ENCODE measurements at places on chromosomes 4 and X.

DNA sequence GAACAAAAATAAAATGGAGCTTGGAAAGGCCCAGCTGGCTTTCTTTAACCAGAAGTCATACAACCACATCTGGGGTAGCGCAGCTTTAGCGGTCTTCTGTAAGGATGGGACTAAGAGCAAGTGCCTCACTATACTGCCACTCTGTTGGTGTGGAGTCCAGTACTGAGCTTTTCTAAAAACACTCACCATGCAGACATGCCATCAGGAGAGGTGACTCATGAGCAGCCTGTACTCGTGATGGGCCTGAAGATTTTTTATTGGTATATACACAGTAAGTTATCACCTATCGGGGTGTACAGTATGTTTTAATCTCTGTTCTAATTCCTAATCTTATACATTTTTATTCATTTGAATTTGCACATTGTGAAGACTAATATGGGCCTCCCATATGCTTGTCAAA is 9.6 kb downstream of the PPP3CA start:
- no peak for DNase-seq

- no peak for DNase-seq
Observed at GRCh38 chr4:184163813-184164212, 53.9 kb downstream of the ENPP6 start.

- no peak for DNase-seq
Observed at GRCh38 chr4:13611283-13611842, 16.2 kb downstream of the BOD1L1 start.

GRCh38 chr4:73527196-73527595 is 45.7 kb downstream of the AFM start:
- DNase-seq: no peak

- DNase-seq: peak; percentile 49
Observed at GRCh38 chr4:4488405-4489404, 53.1 kb downstream of the STX18 start.

- no peak for DNase-seq
Observed at GRCh38 chr4:140298001-140298400, 75.4 kb upstream of the SCOC start.

DNA sequence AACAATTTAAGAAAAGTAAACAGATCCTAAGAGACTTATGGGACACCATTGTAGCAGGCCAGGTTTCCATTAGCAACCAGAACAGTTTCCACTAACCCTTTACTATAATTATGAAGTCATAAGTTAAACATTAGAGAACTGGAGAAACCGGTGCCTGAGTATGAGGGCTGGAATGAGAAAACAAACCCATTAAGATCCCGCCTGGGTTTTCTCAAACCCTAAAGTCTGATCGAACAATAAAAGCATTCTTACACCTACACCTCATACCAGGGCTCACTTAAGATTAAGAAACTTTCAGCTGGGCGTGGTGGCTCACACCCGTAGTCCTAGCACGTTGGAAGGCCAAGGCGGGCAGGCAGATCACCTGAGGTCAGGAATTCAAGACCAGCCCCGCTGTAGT is 13.7 kb upstream of the DHX15 start:
- DNase-seq: no peak

- DNase-seq: no peak
Observed at GRCh38 chr4:102632241-102633065, 128.3 kb downstream of the MANBA start.

- no peak for DNase-seq
Observed at GRCh38 chrX:16658284-16658683, 8.3 kb downstream of the S100G start.

DNA sequence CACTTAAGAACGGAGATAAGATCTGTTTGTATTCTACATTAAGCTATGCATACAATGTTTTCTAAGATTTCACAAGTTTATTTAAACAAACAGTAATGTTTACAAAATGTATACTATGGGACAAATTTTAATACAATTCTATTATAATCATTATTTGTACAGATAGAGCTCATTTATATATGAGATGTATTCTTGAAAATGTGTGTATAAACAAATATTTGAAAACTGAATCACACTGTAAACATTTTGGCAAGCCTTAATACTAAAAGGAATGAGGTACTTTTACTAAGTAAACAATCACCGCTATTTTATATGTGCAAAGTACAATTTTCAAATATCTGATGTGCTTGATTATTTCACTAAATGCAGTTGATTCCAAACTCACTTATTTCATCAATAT is 119.2 kb upstream of the MAB21L2 start:
- no peak for DNase-seq

- no peak for DNase-seq
Observed at GRCh38 chr4:37627263-37627662, 58.9 kb downstream of the RELL1 start.

GRCh38 chrX:54633641-54634040 is 103.6 kb downstream of the GNL3L start:
- no peak for DNase-seq

DNA sequence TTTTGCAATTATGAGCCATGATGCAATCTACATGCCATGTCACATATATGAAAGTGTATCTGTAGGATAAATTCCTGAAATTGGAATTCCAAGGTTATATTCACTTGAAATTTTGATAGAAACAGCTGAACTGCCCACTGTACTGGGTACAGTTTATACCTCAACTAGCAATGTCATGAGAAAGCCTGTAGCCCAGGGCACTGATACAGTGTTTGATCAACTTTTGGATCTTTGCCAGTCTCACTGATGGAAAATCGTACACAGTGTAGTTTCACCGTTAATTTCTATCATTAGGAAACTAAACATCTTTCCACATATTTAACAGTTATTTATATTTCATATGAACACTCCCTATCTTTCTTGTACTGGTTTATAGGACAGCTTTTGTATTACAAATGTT is 34.2 kb downstream of the TAPT1 start:
- DNase-seq: no peak

GRCh38 chrX:151753313-151754046 is 18.9 kb downstream of the CNGA2 start:
- DNase-seq: peak; percentile 13

- no peak for DNase-seq
Observed at GRCh38 chr4:54837576-54838140, 179.9 kb downstream of the KIT start.

GRCh38 chr4:109559983-109560686 is at the start of gene MCUB:
TSS of gene MCUB (plus strand) at chr4:109560246. CDS start at chr4:109560338, 92 bp downstream.
- DNase-seq: peak; percentile 79

GRCh38 chr4:135508006-135508714 is 1306.6 kb upstream of the PABPC4L start:
- no peak for DNase-seq

DNA sequence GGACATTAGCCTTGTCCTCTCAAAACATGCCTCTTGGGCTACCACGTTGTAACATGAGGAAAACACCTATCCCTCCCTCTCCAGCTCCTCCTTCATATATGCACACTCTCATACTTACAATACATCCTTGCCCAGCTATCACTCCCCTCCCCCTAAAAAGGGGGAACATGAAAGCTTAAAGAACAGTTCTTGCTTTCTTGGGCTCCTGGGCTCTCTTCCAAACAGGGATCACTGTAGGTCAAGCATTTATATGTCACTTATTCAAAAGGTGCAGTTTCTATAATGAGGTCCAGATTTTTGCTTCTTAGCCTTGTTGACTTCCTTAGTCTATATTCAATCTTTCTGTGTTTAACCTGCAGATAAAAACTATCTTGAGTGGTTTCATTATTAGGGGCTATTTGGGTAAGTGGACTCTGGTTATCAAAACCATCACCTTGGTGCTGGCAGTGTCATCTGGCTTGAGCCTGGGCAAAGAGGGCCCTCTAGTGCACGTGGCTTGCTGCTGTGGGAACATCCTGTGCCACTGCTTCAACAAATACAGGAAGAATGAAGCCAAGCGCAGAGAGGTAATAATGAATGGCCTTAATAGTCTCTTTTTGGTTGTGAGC is 119.4 kb downstream of the AKAP4 start:
- DNase-seq: no peak

GRCh38 chr4:102429553-102429952 is 71.6 kb upstream of the NFKB1 start:
- no peak for DNase-seq

- no peak for DNase-seq
Observed at GRCh38 chrX:13956998-13957397, 72.7 kb downstream of the GEMIN8 start.

- no peak for DNase-seq
Observed at GRCh38 chrX:84064814-84065213, 123.2 kb downstream of the RPS6KA6 start.

DNA sequence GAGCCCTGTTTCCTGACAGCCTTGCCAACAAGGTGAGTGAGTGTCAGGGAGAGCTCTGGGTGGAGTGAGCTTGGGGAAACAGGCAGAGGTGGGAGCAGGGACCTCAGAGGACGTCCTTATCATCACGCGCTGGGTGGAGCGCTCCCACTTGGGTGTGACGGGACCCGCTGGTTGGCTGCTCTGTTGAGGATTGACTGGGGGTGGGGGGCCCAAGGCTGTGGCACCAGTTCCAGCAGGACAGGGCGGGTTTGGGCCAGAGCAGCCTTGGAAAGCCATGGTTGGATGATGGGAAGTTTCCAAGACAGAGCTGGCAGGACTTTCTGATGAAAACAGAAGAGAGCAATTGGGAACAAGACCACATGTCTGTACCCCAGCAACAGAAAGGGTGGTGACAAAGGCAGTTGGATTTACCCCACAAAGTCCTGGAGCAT is 3.0 kb upstream of the PCGF3 start:
- no peak for DNase-seq

DNA sequence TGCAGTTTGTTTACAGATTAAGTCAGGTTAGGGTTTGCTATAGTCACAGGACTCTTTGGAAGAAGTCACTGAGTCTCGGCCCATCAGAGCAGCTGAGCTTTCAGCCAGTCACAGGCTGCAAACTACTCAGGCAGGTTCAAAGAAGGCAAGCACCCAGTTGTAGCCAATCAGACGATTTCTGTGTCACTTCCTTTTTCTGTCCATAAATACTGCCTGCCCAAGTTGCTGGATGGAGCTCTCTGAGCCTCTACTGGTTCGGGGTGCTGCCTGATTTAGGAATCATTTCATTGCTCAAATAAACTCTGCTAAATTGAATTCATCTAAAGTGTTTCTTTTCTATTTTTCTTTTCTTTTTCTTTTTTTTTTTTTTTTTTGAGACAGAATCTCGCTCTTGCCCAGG is 7.3 kb upstream of the SH3BP2 start:
- DNase-seq: no peak

DNA sequence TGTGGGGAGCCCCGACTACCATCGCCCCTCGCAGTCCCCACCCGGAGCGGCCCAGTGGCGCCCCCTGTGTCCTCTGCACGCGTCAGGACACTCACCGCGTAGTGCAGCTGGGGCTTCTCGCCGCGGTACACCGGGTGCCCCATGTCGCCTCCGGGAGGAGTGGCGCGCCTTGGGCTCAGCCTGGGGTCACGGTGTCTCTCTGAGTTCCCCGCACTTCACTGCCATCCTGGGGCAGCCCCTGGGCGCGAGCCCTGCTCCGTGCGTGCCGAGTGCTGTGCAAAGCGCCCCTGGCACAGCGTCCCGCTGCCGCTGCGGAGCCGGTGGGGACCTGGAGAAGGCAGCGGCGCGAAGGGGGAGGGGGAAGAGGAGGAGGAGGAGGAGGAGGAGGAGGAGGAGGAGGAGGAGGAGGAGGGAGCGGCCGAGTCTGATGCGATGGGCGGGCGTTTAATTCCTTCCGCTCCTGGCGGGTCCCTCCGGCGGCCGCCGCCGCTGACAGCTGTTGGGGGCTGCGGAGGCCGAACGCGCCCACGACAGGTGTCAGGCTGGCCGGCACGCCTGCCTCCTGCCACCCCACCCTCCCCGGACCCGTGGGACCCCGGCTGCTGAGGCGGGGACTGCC is 134.3 kb downstream of the AMELX start:
- peak; percentile 1 for DNase-seq

GRCh38 chrX:542179-542578 is 88.4 kb upstream of the SHOX start:
- DNase-seq: no peak

GRCh38 chr4:87224141-87224923 is 3.9 kb upstream of the KLHL8 start:
- DNase-seq: no peak

- DNase-seq: no peak
Observed at GRCh38 chr4:8656185-8656517, 63.6 kb downstream of the CPZ start.

- no peak for DNase-seq
Observed at GRCh38 chr4:153296040-153296823, 48.3 kb upstream of the MND1 start.

DNA sequence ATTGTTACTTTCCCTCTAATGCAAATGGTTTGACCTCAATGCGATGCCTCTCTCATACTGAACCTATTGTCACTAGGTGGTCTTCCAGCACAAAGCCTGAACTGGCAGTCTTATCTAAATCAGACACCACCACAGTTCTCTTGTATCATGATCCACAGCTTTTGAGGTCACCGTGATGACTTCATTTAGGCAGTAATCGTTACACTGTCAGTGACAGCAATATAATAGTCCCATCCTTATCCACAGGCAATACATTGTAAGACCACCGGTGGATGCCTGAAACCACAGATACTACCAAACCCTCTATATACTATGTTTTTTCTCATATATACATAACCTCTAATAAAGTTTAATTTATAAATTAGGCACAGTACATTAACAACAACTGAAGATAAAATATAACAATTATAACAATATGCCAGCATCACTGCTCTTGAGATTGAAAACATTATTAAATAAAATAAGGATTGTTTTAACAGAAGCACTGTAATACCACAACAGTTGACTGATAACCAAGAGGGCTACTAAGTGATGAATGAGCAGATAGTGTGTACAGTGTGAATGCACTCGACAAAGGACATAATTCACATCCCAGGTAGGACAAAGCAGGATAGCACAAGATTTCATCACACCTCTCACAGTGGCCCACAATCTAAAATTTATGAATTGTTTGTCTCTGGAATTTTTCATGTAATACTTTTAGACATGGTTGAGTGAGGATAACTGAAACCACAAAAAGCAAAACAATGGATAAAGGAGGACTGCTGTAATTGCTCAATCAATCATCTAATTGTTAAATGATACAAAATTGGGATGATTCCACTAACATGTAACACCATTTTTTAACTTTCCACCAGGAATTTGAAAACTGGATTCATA is 419.4 kb downstream of the CENPC start:
- no peak for DNase-seq

GRCh38 chrX:32289356-32289755 is 922.0 kb downstream of the DMD start:
- DNase-seq: no peak

DNA sequence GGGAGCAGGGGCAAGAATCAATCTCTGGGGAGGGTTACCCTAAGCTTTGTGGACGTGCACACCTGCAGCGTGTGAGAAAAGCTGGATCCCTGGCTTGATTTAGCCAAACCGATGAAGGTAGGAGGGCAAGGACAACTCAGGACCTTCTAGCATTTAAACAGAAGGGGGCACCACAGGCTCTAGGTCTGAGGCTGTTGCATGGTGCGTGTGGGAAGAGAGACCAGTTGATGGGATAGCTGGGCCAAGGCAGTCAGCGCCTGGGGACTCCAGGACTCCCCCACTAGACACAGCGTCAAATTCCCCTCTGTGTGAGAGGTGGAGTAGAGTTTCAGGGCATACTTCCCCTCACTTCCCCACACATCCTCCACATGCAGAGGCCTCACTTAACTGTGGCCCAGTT is 4.3 kb downstream of the GABRQ start:
- no peak for DNase-seq

GRCh38 chr4:1505511-1506460 is 99.5 kb upstream of the NKX1-1 start:
- DNase-seq: no peak

All from stimulated activated CD4-positive, alpha-beta T cell treated with anti-CD3 and anti-CD28 coated beads, TNF-alpha, amount 100 ng/mL, for 24 hours (primary cell).